ENCODE measurements at places on chromosomes 4 and X.

- no peak for DNase-seq
These were observed 56.0 kb downstream of the BANK1 start for GRCh38 chr4:101846550-101846949.

- no peak for DNase-seq
These were observed 141.5 kb upstream of the FRMPD4 start for GRCh38 chrX:11996810-11997209.

DNA sequence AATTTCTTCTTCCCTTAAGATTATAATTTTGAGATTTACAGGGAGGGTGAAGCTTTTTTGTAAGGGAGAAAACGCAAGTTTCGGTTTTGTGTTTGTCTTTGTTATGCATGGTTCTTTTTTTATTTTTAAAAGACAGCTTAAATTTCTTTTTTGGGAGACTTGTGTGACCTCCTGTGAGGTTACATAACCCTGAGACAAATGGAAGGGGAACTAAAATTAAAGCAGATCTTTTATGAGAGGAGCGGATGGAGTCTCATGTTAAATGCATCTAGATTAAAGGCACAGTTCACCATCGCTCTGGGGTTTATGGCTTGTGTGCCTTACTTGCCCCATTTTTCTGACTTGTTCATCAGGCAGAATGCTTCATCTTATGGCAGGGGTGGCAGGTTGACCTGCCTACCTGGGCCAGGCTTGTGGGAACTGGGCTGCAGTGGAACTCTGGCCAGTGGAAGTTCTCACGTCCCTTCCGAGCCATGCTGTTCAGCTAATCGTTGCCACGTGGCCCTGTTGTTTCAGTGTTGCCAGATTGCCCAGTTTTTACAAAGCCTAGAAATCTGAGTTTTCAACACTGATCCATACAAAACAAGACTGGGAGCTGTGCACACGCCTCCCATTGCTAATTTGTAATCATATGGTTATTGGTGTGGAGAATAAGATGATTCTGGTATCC lies 291.8 kb downstream of the ARHGAP10 start:
- DNase-seq: no peak

DNA sequence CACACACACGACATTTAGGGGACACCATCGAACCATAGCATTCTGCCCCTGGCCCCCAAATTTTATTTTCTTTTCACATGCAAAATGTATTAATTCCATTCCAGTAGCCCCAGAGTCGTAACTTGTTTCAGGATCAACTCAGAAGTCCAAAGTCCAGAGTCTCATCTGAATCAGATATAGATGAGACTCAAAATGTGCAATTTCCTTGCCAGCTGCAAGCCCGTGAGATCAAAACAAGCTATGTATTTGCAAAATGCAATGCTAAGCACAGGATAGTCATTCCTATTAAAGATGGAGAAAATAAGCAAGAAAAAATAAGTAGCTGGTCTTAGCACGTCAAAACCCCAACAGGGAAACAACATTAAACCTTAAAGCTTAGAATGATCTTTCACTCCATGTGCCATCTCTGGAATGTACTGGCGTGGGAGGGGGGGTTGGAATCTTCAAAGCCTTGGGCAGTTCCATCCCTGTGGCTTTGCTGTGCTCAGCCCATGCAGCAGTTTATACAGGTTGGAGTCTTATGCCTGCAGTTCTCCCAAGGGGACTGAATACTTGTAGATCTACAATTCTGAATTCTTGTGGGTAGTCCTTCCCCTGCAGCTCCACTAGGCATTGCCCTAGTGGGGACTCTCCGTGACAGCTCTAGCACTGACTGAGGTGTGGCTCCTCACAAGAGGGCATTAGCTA lies 47.7 kb upstream of the SYTL5 start:
- no peak for DNase-seq

GRCh38 chr4:30763321-30763727 lies 43.2 kb downstream of the PCDH7 start:
- no peak for DNase-seq

GRCh38 chrX:95974096-95974470 lies 710.6 kb upstream of the DIAPH2 start:
- DNase-seq: no peak

DNA sequence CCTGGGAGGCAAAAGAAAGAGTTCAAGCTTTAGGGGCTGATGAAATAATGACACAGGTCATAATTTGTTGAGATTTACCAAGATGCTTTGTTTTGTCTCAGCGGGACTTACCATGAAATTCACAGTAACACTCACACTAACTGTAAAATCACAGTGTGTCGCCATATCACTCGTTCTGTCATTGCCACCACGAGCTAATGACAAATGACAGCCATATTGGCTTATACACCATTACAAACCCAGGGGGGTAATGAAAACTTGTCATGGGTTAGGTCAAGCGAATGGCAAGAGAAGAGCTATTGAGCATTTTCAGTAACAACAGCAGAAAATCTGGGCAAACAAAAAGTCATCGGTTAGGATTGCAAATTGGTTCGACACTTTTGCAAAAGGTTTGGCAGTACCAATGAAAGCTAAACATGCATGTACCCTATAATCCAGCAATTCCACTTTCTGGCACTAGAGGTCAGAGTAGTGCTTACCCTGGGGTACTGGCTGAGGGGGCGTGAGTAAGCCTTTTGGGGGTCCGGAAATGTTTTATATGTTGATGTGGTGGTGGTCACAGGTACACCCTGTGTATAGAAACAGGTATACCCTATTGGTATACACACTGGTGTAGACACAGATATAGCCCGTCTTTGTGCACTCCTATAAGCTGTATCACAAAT lies 83.9 kb upstream of the RAI2 start:
- no peak for DNase-seq

- no peak for DNase-seq
These were observed 53.1 kb downstream of the OCRL start for GRCh38 chrX:129593137-129593536.

Measured in activated gamma-delta T cell treated with anti-CD3 and anti-CD28 coated beads, Interleukin-2, amount 50 U/mL, for 16 hours (primary cell).